ENCODE measurements at places on chromosomes 3 and 15.

- no peak for DNase-seq
Measured at GRCh38 chr15:69712991-69713390, 260.4 kb downstream of the RPLP1 start.

GRCh38 chr3:131535596-131535995 is 32.8 kb upstream of the MRPL3 start:
- no peak for DNase-seq

DNA sequence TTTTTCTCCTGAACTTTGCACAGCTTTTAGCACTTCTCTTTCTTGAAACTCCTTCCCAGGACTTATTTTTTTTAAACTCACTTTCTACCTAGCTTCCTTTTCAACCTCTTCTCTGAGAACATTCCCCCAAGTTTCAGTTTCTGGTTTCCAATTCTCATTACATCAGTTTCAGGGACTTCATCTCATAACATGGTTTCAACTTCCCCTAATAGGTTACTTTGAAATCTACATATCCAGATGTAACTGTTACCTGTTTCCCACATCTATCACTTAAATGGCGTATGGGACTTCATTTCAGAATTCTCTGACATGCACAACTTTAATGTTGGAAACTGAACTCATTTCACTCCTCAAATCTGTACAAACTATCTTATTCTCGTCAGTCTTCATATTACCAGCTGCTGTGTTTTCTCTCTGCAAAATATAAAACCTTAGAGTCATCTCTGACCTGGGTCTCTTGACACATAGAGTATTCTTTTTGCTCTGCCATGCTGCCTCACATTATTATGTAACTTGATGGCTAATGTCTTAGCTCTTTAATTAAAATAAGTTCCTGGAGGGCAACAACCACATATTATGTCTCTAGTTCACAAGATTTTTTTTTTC is 58.4 kb downstream of the NME9 start:
- no peak for DNase-seq

DNA sequence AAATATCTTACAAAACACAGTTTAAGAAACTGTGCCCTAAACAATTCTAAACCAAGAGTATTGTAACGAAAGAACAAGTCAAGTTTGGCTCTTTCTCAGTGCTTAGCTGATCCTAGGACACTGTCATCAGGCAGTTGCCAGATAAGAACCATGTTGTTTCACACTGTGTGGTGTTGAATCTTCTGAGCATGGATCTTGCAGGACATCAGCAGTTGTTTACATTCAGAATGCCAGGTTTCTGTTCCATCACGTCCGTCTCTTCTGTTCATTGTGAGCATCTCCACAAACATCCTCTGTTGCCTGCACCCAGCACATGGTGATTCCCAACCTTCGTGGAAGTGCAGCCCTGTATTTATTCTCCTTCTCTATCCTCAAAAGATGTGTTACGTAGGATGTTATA is 67.9 kb downstream of the DCUN1D1 start:
- DNase-seq, result no peak

DNA sequence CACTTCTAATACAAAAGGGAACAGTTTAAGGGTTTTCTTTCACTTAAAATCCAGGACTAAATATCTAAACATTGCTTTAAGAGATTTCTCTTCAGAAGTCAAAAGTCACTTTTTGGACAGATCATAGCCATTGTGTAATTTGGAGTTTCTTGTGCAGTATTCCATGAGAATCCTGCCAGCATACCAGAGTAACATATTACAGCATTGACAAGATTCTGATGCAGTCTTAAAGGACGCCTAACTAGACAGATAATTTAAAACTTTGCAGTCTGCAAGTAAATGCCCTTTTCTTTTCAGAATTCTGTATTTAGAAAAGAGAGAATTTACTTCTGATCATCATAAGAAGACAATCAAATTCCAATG is 17.5 kb upstream of the IGSF10 start:
- no peak for DNase-seq

DNA sequence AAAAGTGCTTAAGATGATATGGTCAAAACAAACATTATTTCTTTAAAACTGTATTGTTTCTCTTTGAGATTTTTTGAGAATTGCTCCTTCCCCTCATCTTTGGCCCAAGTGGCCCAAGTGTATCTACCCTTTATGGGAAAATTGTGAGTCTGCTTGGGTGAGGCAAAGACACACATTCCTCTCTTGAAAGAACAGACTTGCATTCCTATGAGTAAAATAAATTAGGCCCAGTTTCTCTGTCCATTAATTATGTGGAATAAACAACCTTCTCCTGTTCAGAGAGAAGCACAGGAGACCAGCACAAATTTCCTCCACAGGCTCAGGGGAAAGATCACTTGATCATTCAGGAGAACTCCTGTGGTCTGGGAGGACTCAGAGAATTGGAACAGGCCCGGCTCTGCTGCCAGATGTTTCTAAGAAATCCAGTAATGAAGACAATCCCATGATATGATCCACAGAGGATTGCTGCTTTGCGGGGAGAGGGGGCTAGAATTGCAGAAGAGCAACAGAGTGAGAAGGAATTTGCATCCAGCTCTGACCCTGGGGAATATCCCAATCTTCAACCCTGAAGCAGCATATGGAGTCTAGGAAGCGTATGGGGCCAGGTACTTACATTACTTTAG is 53.8 kb upstream of the BOC start:
- DNase-seq, result no peak

DNA sequence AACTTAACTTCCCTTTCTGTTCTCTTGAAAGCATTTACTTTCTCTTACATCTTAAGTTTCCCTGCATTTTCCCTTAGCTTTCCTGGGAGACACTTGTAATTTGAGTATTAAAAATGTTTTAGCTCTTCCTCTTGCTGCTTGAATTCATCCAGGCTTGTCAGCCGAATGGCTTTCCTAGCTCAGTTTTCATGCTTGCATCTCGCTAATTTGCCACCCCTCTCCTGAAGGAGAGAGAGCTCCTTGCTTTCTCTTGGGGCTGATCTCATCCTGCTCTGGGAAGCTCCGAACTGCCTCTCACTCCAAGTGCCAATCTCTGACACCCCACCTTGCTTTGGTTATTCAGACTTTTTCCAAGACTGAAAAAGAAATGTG is 374.6 kb upstream of the TBL1XR1 start:
- no peak for DNase-seq

GRCh38 chr3:178062126-178062525 is 474.1 kb upstream of the KCNMB2 start:
- DNase-seq, result no peak

DNA sequence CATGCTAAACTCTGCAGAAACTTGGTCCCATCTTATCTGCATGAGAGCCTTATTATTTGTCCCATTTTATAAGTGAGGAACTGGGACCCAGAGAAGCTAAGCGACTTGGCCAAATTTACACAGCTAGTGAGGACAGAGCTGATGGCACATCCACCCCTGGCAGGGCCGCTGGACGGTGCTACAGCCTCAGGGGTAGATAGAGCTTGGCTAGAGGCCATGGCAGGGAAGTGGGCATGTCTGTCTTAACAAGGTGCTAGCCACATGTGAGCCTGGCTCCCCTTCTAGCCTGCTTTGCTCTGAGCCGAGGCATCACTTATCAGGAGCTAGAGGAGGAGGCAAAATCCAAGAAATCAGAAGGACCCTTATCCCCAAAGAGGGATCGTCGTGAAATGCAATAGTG is 36.7 kb upstream of the SYNM start:
- DNase-seq, result no peak

- no peak for DNase-seq
Measured at GRCh38 chr3:134339331-134339730, 34.9 kb downstream of the AMOTL2 start.

DNA sequence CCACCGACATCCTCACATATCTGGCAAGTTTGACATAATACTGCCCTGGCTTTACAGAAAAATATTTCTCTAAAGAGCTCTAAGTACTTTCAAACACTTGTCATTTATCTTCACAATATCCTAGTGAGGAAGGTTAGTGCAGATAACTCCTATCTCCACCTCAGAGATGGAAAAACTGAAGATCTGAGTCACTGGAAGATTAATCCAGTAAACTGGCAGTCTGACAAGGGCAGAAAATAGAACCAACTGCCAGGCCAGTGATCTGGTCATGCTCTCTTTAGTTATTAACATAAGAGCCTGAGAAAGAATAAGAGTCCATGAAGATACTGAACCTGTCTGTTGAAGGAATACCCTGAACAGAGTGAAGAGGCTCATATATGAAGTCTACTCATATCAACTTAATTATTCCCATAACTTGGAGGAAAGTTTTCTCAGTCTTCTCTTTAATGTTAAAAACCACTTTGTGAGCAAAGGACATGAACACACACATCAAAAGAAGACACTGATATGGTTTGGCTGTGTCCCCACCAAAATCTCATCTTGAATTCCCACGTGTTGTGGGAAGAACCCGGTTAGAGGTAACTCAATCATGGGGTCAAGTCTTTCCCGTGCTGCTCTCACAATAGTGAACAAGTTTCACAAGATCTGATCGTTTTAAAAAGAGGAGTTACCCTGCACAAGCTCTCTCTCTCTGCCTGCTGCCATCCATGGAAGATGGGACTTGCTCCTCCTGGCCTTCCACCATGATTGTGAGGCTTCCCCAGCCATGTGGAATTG is 61.4 kb downstream of the GOLIM4 start:
- DNase-seq, result no peak

- no peak for DNase-seq
Measured at GRCh38 chr15:33492434-33493052, 181.8 kb downstream of the RYR3 start.

- peak; percentile 26 for DNase-seq
Measured at GRCh38 chr3:111989061-111989678, 9.6 kb upstream of the TAGLN3 start.

GRCh38 chr3:56923526-56924224 is 121.9 kb upstream of the ARHGEF3 start:
- DNase-seq, result peak; percentile 35

All from naive B cell (primary cell).